ENCODE measurements at places on chromosomes 1 and 21.
A peak's percentile ranks its signal among the peaks of the same experiment; 100 is the strongest.

GRCh38 chr1:17776426-17776825 is 21.3 kb downstream of the ACTL8 start:
- no peak for DNase-seq

DNA sequence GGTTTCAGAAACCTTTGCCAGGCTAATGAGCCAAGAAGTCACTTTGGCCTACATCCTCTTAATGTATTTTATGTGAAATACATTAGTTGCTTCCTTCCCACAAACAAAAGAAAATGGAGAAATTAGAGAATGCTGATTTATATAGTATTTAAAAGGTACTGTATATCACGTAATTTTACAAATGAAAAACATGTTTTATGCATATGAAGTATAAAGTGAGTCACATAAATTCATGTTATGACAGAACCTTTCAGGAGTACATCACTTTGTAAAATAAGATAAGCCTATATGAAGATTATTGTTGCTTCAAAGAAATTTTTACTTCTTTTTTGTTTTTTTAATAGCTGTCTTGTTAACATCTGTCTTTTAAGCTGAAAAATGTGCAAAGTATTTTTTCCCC is 4.6 kb downstream of the DR1 start:
- DNase-seq = no peak

DNA sequence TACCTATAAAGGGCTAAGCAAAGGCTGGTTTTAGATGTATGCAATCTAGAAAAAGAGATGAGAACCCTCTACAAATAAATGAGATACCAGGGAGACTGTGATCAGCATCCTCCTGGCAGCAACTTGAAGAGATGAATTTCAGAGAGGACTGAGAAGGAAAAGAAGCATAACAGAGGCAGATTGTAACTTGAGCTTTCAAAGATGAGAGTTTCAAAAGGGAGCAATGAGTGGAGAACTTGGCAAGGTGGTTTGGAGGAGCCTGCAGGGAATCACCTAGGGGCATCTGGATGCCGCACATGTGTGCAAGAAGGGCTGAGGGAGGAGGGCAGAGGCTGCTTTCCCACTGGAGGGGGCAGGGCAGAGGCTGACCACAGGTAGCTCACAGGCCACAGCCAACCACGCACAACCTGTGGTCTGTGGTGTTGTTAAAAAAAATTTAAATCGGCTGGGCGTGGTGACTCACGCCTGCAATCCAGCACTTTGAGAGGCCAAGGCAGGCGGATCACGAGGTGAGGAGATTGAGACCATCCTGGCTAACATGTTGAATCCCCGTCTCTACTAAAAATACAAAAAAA is 50.2 kb downstream of the PCNX2 start:
- DNase-seq = peak; percentile 35

GRCh38 chr1:213972141-213972540 is 15.6 kb upstream of the PROX1 start:
- no peak for DNase-seq
